ENCODE measurements at places on chromosomes 7 and 10.

DNA sequence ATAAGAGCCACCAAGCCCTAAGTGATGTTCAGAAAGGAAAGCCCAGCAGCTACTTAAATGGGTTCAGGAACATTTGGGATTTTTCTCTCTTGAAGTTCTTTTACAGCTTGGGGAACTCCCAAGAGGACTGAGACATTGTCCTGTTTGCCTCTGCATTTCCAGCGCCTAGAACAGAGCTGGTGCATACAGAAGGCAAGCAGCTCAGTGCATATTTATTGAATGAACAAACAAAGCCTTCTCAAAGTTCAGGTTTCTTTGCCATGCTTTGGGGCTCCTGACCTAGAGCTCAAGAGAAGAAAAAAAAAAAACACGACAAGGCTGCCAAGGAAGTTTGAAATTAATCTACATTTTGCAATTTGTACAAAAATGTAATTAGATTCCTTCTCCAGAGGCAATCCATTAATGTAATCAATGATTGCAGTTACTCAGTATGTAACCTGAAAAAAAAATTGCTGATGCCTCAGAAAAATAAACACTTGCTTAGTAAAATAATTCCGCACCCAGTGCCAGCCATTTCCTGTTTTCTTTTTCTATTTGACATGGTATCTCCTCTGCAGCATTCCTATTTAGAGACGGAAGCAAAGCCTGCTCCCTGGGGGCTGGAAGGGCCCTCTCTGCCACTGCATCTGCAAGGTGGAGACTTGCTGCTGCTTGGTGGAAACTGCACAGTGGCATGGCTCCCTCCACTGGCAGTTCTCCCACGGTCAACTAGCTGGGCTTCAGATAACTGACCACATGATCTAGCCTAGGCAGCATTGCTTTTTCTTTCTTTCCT lies 157.3 kb downstream of the TMEM178B start:
- no peak for DNase-seq

GRCh38 chr7:38318241-38318640 lies 44.8 kb upstream of the TARP start:
- no peak for DNase-seq

GRCh38 chr10:43181146-43181545 lies 42.9 kb downstream of the CSGALNACT2 start:
- no peak for DNase-seq

DNA sequence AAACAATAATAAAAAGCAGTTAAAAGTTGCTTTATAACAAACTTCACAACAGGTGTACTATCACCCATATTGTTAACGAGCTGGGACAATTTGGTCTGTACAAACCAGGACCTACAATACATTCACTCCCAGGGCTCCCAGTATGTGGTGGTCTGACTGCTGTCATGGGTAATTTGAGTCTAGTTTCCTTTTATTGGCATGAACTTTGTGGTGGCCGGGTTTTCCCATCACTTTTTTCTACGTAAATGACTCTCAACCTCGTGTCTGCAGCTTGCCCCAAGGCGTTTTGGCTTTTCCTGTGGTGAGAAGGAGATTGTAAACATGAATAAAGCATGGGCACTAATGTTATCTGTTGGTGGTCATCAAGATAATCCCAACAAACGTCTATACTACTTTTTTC lies 118.7 kb upstream of the CDK6 start:
- no peak for DNase-seq

GRCh38 chr10:114412907-114413797 lies 8.8 kb upstream of the AFAP1L2 start:
- no peak for DNase-seq

DNA sequence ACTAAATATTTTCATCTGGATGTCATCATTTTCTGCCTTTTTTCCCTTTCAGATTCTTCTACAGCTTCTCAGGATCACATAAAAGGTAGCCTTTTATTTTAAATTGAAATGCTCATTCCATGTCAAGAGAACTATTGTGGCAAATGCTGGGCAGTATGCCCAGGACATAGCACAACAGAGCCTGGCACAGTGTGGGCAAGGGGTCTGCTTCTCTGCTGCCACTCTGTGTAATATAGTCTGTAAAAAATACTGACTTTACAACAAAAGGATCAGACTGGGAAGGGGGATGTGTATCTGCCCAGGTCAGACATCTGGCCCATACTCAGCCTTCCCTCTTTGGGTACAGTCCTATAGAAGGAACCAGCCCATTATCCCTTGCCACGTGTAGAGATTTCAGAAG lies 62.7 kb downstream of the CUZD1 start:
- DNase-seq: no peak

GRCh38 chr7:31935124-31936054 lies 134.8 kb downstream of the PDE1C start:
- no peak for DNase-seq

DNA sequence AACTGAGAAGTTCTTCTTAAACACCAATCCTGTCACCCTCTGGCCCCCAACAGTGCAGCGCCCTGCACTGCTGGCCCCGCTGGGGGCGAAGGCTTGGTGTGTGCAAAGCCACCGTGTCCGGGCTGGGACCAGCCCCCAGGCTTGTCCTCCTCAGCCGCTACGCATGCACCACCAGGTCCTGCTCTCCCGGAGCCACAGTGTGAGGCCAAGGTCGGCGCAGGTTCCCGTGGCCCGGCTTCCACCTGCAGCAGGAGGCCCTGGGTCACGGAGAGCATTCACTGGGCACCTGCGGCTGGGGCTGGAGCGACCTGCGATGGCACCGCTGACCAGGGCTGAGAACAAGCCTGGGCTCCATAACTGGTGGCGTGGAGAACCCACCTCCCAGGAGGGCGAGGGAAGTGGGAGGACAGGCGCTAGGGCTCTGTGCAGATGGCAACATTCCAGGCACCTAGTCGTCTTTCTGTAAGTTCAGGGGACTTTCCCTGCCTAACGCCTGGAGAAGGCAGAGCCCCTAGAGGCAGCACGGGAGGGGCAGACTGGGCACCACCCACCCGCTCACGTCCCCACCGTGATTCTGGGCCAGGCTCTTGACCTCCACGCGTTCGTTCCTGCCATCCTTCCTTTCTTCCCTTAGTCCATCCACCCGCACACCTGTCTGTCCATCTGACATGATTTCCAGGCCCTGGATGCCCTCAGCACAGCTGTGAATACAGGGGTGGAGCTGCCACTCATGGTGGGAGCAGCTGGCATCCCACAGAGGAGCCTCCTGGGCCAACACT lies 271.6 kb downstream of the ELFN1 start:
- no peak for DNase-seq

DNA sequence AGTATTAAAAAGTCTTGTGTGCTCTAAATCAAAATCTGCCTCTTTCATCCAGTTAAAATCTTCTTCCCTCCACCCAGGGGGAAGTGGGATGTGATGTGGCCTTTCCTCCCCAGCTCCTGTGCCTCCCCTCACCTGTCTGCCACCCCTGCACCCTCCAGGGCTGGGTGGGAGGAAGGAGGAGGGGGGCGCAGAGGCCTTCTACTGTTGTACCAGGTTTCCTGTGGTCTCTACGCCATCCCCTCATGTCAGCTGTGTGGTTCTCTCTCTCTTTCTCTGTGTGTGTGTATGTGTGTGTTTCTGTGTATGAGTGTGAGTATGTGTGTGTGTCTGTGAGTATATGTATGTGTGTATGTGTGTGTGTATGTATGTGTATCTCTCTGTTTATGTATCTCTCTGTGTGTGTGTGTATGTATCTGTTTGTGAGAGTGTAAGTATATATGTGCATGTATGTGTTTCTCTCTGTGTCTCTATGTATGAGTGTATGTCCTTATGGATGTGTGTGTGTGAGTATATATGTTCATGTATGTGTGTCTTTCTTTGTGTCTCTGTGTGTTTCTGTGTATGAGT lies 45.5 kb upstream of the C10orf71 start:
- no peak for DNase-seq

DNA sequence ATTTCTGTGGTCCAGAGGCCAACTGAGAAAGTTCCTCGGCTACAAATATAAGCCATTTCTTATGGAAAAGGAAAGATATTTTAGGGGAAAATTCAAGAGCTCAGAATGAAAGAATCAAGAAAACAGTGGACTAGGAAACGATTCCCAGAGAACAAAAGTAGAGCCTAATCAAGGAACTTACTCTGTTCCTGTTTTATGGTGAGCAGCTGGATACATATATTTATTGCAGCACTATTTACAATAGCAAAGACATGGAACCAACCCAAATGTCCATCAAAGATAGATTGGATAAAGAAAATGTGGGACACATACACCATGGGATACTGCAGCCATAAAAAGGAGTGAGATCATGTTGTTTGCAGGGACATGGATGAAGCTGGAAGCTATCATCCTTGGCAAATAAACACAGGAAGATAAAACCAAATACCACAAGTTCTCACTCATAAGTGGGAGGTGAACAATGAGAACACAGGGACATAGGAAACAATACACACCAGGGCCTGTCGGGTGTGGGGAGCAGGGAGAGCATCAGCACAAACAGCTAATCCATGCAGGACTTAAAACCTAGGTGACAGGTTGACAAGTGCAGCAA lies 298.7 kb downstream of the THSD7A start:
- DNase-seq: no peak

DNA sequence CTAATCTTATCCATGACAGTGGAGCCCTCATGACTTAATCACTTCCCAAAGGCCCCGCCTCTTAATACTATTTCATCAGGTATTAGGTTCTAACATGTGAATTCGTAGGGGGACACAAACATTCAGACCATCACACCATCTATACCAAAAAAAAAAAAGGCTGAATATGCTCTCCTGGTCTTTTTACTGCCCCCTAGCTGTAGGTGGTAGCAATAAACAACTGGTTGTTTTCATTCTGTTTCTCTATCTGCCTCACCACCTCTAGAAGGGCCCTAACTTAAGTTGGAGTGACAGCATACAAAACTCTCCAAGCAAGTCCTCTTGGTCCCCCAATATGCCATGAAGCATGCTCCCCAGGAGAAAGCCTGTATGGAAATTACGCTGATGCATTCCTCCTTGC lies 94.1 kb downstream of the GRM8 start:
- no peak for DNase-seq

- DNase-seq: no peak
Measured at GRCh38 chr7:724298-724697, 2.2 kb upstream of the DNAAF5 start.

- no peak for DNase-seq
Measured at GRCh38 chr7:42096681-42097561, 140.1 kb downstream of the GLI3 start.

DNA sequence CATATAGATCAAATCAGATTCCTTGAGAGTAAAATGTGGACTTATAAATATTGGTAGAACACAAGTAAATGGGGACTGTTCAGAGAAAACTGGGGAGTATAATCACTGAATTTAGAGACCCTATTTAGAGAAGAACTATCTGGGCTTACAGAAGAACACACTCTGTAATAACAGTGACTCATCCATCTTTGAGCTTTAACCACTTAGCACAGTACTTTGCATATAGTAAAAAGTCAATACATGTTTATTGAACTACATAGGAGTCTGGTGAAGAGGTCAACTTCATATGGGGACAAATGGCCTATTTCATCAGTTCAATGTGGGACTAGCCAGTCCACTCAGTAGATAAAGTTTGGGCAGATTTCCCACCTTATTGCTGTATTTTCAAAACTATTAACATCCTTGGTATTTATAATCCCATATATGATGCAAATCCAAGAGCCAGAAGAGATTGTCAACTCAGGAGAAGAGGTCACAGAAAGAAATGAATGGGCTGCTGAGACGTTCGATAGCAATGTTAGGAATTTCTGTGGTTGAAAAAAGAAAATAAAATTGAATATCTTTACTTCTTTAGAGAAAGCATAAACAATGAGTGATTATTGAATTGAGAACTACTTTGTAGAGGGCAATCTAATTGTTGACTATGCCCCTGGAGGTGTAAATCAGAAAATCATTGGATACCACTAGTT lies 119.3 kb upstream of the CACNA2D1 start:
- no peak for DNase-seq

DNA sequence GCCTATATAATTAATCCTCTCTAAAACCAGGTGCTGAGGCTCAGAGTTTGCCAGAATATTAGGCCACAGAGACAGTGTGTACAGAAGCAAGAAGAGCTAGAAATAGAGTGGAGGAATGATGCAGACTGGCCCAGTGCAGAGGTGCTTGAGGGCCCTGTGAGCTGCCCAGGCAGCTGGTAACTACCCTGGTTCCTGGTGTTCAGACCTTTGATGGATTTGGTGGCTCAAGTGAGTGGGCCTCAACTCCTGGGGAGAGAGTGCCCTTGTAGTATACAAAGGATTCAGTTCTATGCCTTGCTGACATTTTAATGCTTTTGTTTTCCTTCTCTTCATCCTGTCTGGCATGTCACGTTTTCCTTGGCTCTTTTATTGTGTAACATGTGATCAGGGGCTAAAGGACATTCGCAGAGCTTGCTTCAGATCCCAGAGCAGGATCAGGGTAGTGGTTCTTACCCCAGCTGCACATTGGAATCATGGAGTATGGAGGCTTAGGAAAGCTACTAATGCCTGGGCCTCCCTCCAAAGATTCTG lies 20.0 kb downstream of the LRRC4 start:
- DNase-seq: no peak

GRCh38 chr10:2575460-2575859 lies 491.9 kb upstream of the PFKP start:
- DNase-seq: no peak

- DNase-seq: no peak
Measured at GRCh38 chr7:103851357-103851756, 138.1 kb downstream of the RELN start.

Data from GM04504 (cell line).